HTR-8/SVneo (cell line): ENCODE measurements at places on chromosomes 5 and 9.

GRCh38 chr5:172816925-172817562 lies 17.0 kb upstream of the ERGIC1 start:
- peak; percentile 59 for DNase-seq

GRCh38 chr9:23743036-23743435 lies 83.0 kb downstream of the ELAVL2 start:
- DNase-seq: no peak

GRCh38 chr5:31196309-31196708 lies 2.8 kb downstream of the CDH6 start:
- peak; percentile 67 for DNase-seq

- no peak for DNase-seq
Observed at GRCh38 chr5:38151878-38152277, 106.5 kb upstream of the EGFLAM start.

GRCh38 chr5:24642022-24642421 lies 2.8 kb downstream of the CDH10 start:
- DNase-seq: peak; percentile 30

DNA sequence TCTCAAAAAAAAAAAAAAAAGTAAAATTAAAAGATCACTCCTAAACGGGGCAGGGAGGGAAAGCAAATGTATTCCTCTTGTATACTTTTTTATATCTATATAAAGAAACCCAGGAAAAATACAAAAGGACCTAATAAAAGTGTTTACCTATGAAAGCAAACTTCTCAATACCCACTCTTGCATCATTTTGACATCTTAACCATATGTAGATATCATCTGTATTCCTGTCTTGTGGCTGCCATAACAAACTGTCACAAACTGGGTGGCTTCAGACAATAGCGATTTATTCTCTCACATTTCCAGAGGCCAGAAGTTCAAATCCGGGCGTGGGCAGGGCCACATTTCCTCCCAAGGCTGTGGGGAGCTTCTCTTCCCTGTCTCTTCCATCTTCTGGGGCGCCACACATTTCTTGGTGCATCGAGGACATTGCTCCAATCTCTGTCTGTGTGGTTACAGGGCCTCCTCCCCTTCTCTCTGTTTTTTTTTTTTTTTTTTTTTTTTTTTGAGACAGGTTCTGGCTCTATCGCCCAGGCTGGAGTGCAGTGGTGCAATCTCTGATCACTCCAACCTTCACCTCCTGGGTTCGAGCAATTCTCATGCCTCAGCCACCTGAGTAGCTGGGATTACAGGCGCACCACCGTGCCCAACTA lies 58.4 kb upstream of the IL17B start:
- no peak for DNase-seq

GRCh38 chr5:93078082-93079038 lies 502.7 kb downstream of the NR2F1-AS1 start:
- peak; percentile 56 for DNase-seq

- DNase-seq: no peak
Observed at GRCh38 chr5:27462936-27463335, 424.6 kb upstream of the CDH9 start.

DNA sequence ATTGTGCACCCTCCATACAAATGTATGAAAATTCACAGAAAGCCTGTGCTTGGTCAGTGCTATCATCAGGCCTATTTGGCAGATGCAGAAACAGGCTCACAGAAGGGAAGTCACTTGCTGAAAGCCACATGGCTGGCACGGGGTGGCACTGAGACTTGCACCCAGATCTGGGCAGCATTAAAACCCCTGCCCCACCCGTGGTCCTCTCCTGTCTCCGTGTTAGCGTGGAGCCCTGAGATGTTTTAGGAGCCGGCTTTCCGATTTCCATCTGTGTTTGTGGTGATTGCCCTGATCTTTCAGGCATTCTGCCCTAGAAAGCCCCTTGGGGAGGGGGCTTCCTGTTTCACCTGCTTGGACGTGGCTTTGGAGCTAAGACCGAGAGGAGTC lies 102.2 kb upstream of the IER5L start:
- DNase-seq: no peak

DNA sequence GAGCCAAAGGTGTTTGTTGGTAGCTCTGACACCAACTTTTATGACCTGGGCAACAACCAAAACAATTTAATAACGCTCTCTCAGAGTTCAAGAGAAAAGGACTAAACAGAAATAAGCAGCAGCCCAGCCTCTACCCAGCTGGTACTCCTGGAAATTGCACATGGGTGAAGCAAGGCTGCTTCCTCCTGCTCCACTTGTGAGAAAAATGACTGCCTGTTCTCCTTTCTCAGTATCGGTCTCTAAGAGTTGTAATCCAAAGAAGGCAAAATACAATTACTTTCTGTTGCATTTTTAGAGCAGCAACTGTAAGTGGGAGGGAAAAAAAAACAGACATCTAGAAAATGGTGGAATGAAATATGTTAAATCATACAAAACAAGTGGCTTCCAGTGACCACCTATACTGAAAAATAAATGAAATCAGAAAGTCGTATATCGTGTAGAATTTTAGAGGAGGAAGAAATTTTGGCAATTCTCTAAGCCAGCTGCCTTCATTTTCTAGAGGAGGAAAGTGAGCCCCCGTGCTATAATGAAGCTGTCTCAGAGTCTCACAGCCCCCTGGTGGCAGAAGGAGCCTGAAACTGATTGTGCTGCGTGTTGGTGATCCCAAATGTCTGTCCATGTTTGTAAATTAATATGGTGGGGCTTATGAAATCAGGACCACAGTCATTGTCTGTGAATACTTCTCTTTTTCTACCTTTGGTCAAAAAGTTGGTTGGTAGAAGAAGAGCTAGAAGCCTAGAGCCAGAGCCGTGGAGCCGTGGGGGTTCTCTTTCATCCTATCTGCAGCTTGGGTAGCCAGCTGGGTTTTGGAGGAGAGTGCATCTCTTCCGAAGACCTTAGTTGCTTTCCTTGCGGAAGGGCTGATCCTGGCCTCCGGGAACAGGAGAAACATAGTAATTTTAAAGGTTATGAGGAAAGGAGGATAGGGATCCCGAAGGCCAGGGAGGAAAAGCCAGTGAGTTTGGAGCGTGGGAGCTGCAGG lies 139.9 kb downstream of the PIP5K1B start:
- DNase-seq: no peak

DNA sequence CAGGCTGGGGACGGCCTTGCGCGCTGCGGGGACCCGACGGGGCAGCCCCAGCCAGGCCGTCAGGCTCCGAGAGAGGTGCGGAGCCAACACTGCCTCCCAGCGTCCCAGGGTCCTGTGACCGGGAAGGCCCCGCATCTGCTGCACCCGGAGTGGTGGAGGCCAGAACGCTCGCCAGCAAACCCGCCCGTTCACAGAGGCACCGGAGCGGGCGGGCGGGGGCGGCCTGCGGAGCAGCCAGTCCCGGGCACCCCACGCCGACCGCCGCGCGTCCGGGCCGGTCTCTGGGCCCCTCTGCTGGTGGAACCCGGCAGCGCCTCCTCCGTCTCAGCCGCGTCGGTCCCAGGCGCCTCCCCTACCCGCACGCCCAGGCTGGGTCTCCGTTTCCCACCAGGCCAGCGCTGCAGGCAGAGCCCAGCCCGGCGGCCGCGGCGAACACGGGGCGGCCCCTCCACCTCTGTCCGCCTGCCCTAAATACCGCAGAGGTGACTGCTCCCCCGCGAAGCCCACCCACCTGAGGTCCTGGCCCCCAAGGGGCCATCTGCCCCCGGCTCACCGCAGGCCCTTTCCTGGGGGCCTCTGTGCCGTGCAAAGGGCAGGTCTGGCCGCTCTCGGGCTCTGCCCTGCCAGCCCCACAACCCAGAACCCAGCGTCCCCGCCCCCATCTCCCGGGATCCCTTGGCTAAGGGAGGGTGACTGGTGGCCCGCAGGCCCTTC lies 15.9 kb downstream of the EXD3 start:
- DNase-seq: no peak

DNA sequence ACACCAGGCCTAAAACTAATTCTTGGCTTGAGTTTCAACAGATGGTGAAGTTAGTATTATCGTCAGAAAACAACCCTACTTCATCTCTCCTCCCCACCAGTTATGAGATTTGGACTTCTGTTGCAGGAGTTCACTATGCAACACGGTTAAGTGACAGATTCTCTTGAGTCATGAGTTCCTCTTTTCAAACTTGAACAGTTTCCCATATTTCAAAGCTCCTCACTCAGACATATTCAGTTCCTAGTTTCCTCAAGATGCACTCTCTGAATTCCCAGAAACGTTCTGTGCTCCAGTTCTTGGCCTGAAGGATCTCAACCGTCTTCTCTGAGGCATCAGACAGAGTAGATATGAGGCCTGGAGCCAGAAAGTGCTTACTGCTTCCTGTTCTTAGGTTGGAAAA lies 7.3 kb upstream of the PTGER4 start:
- no peak for DNase-seq

DNA sequence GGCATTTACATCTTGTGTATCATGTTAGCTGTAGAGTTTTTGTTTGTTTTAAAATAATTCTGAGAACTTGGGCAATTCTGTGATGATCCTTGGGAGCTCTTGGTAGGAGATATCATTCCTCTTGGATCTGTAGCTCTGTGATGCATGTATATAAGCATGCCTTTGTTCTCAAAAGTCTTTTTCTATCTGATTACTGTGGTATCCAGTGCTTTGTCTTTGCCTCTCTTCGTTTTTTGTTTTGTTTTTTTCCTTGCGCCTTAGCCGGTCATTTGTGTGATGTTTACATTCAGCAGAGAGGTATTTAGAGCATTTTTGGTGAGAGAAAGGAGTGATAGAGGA lies 110.0 kb downstream of the PAM start:
- DNase-seq: no peak

GRCh38 chr5:157713830-157714595 lies 17.2 kb upstream of the THG1L start:
- no peak for DNase-seq

GRCh38 chr9:109013679-109014607 lies 644 bp upstream of the CTNNAL1 start:
- DNase-seq: no peak

DNA sequence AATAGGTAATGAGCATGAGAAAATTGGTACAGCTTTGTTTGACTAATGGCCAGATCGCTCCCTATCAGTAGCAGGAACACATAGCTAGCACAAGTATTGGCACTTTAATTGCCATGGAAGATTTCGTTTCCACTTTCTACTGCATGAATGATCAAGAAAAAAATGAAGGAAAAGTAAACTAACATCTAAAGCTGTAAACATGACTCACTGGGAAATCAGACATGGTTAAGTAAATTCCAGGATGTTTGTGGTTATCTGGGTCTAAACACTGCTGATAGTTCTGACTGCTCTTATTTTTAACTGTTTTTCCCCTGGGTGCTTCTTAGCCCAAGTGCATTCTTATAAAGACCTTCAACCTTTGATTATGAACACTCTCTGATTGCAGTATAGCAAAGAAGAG lies 388.9 kb downstream of the NR2F1-AS1 start:
- peak; percentile 43 for DNase-seq

DNA sequence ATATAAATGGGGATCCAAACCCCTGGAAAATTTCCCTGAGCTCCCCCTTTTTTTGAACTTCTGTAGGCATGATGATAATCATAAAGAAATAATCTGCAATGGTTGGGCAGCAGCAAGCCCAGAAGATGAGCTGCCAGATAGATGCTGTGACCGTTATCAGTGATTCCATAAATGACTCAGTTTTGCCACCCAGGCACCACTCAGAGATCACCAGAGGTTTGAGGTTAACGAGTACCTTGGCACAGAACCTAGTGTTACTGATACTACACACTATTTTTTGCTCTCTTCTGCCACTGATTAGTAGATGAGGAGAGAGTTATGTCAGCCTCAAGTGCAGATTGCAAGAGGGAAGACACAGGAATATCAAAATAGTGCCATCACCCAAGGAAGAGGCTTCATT lies 199.3 kb upstream of the PTGER4 start:
- DNase-seq: no peak

DNA sequence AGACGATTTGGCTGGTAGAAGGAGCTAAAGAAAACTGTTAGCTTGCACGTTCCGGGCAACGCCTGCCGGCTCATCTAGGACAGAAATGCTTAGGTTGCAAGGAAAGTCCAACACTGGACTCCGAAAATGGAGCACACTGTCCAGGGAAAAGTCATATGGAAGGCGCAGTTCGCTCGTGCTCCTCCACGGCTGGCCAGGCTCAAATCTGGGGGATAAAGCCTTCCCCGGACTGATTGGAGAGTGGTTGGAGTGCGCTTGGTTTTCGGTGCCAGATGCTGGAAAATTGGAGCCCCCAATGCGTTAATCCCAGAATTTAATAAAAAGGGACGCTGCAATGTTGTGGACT lies 955 bp downstream of the CDH6 start:
- no peak for DNase-seq

GRCh38 chr9:82148426-82148810 lies 159.8 kb downstream of the SPATA31D1 start:
- DNase-seq: no peak

DNA sequence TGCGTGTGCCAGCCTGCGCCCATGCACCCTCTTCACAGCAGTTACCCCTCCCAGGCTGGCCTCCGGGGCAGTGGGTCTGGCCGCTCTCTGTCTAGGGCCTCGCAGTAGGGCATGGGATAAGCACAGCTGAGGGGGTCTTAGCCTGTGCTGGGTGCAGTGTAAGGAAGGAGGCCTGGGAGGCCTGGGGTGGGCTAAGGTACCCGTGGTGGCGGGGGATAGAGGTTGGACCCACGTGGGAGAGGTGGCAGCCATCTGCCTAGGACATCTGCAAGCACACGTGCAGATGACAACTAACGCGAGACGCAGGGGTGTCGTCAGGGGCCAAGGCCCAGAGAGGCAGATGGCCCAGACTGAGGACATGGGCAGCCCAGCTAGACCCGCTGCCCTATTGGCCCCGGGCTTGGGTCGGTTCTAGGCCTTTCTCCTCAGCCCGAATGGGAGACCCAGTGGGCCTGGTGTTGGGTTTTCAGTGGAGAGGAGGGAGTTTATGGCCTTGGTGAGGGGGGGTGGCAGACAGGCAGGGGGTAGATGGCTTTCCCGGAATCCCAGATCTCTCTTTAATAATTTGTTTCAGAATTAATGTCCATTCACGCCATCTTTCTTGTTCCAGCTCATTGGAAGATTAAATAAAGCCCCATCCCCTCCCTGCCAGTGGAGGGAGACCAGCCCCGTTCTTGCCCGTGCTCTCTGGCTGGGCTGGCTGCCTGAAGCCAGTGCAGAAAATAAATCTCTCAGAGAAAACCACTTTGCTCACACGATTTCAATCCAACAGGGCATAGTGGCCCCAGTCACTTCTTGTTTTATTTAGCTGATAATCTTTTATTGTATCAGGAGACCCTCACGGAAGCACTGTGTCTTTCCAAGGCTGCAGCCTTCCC lies 154.2 kb downstream of the GAPVD1 start:
- no peak for DNase-seq

DNA sequence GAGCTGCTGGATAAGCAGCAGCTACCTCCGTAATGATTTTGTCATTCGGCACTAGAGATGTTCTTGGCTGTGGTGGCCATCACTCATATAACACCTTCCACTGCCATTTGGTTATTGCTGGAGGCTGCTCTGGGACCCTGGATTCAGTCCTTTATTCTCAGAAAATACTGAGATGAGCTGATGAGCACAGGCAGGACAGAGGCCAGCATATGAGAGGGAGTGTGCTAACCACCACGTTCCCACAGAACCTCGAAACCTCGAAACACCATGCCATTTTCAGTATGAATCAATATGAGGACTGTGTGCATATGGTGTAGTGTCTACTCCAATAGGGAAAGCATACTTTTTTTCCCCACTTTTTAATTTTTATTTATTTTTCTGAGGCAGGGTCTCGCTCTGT lies 56.6 kb downstream of the ADAM19 start:
- DNase-seq: no peak

- DNase-seq: no peak
Observed at GRCh38 chr9:109031241-109031640, 17.9 kb upstream of the CTNNAL1 start.

- no peak for DNase-seq
Observed at GRCh38 chr5:178637356-178638074, 10.7 kb upstream of the CLK4 start.
